NCI-H146 (cell line): ENCODE measurements at places on chromosomes 4 and X.

GRCh38 chr4:114383721-114384120 is 214.9 kb upstream of the UGT8 start:
- no peak for DNase-seq

GRCh38 chr4:169975131-169975837 is 50.9 kb downstream of the MFAP3L start:
- no peak for DNase-seq

DNA sequence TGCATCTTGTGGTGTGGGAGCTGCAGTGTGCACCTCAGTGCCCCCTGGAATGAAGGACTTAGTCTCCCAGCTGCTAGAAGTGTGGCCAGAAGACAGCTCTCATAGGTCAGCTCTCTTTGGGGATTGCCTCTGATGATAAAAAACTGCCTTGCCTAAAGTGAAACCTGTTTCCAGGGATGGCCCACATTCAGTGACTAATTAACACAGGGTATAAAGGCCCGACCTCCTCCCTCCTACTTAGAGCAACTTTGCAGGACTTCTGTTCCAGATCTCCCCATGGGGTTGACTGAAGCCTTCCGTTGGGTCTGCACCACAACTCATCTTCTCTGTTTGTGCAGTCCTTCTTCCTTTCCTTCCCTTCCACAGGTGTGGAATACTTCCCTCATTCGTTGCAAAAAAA is 53.2 kb downstream of the SPINK2 start:
- DNase-seq, result no peak

DNA sequence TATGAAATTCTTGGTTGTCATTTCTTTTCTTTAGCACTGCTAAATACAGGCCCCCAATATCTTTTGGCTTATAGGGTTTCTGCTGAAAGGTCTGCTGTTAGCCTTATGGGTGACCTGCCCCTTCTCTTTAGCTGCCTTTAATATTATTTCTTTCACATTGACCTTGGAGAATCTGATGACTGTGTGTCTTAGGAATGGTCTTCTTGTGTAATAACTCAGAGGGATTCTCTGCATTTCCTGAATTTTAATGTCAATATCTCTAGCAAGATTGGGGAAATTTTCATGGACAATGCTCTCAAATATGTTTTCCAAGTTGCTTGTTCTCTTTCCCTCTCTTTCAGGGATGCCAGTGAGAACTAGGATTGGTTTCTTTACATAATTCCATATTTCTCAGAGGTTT is 292.4 kb downstream of the SLC7A11 start:
- DNase-seq, result no peak

GRCh38 chr4:147362938-147363337 is 118.0 kb upstream of the EDNRA start:
- no peak for DNase-seq

DNA sequence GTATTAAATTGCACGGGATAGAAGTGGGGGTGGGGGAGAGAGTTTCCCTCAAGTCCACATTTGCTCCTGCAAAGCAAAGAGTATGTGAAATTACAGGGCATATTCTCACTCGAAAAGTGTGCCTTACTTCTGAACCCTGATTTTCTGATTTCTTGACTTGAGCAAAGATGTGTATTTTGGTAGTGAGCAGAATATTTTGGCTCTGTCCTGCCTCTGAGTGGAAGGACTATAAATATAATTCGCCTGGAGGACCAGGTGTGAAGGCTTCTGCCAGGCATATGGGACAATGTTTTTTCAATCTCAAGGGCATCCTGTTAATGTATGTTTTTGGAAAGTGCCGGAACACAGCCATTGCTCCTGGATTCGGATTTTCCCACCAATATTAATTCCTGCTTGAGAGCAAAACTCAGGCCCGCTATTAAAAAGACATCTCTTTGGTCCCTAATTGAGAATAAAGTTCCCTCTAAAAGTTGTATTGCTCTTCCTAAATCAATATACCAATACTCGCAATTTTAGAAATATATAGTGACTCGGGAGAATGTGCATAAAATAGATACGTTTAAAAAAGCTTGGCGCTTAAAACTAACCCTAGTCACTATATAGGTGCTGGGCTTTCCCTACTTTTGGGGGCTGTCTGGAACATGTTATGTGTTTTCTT is 15.3 kb upstream of the PITX2 start:
- no peak for DNase-seq

DNA sequence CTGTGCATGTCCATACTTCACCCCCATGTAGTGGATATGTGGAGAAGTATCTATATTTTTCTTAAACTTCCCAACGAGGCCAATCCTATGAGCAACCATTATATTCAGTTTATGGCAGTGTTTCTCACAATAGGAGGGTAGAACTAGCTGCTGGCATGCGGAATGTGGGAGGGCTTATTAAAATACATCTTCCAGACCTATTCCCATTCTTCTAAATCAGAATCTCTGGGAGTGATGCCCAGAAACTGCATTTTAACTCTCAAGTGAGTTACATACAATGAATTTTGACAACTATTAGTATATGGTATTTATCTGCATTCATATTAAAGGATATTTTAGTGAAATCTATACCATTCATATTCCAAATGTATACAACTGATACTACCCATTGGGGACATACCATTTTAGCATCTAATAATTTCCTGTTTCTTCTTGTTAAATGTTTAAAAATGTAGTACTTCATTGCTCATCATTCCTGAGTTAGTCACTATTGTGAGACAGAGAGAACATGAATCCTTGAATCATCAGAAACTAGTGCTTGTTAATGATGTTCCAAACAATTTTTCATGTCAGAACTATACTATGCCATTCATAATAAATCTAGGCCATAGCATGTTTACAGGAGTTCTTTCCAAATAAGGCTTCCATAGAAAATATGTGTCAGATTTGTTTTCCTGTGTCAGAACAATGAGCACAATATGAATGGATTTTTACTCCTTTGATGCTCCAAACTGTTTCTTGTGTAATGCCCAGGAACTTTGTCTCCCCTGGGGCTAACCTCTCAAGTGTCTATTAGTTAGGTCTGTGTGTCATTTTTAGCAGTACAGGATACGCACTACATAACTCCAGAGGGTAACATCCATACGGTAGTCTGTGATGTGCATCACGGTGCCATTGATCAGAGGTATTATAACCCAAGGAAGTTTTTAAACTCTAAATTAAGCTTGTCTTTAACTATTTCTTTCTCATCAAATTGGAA is 198.8 kb upstream of the BMP3 start:
- no peak for DNase-seq

DNA sequence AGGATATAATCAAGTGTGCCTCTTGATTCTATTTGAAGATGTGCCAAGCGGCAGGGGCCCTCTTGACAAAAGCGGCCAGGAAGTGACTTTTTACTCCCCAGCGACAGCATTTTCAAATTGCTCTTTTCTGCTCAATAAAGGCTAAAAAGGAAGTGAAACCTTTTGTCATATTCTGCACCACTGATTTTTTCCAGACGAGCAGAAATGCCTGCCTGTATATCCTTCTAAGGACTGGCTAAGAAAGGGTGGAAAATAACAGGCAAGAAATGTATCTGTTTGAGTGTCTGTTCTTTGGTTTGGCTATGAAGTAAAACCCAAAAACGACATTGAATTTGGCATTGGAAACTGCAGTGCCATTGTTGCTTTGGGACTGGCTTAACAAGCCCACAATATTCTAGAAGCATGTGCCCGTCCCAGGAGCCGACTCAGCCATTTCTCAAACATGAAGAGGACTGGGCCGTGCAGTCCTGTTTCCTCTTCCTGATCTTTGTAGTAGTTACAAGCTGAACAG is 25.4 kb downstream of the TMSB4X start:
- DNase-seq, result no peak

GRCh38 chr4:185709802-185710486 is 102.0 kb downstream of the SORBS2 start:
- no peak for DNase-seq

- no peak for DNase-seq
Observed at GRCh38 chr4:53195815-53196661, 169.8 kb downstream of the SCFD2 start.

GRCh38 chr4:154911097-154911496 is 130.0 kb downstream of the RBM46 start:
- no peak for DNase-seq

DNA sequence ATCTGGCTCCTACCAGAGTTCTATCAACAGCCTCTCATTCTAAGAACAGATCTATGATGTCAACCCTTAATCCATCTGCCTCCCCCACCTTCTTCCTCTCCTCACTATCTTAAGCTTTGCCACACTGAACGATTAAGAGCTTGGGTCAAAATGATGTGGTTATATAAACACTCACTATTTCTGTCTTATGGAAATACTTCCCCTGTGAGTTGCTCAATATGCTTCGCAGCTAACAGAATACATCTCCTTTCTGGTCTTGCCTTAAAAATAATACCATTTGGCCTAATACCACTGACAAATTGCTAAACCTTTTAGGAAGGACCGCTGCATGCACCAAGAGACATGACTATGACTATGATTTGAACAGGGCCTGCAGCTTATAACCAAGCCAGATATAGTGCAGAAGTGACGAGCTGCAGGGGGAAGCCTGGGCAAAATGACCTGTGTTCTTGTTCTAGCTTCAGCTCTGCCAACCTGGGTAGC is 130.9 kb downstream of the RNF150 start:
- no peak for DNase-seq

GRCh38 chrX:78123190-78123589 is 16.3 kb downstream of the TAF9B start:
- DNase-seq, result no peak

DNA sequence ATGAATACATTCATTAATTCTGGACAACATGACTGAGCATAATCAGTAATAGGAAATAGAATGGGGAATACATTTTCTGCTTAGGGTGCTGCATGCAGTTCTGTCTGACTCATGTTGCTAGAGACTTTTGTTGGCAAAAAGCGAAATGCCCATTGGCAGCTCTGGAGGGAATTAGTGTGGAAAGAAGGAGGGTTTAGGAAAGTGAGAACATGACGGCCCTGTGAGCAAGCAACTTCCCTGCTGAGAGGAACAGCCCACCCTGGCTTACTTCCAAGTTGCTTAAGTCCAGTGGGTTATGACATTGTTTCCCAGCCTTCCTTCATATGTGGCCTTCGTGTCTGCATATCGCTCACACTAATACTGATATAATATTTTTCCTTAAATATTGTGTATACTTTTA is 13.8 kb downstream of the MAD2L1 start:
- no peak for DNase-seq

DNA sequence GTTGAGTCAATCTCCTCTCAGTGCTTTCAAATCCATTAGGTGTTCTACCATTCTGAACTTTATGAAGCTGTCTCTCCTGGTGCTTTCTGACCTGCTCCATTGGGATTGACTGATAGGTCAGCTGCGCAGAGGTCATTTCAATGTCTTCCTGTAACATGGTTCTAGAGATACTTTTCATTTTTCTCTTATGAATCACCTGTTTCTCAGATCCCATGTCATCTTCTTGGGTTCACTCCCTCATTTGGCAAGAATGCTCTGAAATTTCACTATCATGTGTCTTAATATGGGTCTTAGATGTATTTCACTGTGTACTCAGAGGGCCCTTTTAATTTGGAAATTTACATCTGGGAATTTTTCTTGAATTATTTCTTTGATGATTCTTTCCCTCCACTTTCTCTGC is 13.8 kb upstream of the PGM2 start:
- DNase-seq, result no peak

DNA sequence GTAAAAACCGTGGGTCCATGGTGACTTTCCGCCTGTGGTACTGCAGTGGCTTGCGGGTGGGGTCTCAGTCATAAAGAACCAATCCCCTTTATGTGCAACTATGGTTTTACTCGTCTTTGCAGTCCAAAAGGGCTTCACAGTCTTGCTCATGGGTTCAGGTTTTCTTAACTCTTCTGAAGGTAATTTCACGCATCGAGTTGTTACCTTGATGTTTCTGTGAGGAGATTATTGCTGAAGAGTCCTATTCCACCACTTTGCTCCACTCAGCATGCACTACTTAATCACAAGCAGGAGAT is 41.5 kb downstream of the F8 start:
- no peak for DNase-seq

DNA sequence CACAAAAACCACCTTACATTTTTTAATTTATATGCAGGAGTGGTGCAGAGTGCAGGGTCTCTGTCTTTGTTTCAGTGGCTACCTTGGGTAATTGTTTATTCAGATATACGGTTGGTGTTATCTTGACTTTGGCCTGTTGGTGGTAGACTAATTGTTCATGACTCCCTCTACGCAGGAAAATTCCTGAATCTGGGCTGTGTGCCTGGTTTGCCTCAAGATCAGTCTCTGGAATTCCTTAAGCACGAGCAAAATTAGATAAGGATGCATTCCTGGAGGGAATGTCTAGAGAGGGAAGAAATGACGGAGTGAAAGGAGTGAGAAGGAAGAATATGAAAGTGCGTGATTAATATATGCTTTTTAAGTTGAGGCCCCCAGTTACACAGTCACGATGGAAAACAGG is 576.9 kb upstream of the PCDH10 start:
- no peak for DNase-seq

- DNase-seq, result no peak
Observed at GRCh38 chrX:42237956-42238355, 314.6 kb upstream of the CASK start.

DNA sequence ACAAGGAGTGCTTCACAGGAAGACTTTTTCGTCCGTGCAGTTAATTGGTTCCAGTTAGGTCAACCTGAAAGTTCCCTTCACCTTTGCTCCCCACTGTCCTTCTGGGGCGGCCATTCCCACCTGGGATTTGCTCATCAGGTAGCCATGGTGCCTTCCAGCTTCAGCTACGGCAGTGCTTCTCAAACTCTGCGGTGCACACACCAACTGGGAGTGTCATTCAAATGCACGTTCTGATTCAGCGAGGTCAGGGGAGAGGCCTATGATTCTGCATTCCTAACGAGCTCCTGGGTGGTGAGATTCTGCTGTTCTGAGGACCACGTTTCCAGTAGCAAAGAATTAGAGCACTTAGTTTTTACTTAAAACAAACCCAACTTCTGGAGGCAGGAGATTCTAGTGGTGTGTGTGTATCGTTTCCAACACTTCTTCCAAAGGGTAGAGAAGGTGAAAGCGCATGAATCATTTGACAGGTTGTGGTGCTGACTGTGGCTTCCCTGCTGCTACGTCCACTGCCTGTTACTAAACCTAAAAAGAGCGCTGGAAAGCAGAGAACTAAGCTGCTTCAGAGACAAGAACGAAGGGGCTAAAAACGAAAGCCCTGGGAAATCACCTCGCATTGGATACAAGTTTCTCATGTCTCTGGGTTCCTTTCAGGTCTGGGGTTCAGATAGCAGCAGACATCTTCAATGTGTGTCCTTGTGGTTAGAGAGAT is 4.7 kb upstream of the HELT start:
- DNase-seq, result no peak

GRCh38 chr4:16846540-16847117 is 51.8 kb downstream of the LDB2 start:
- no peak for DNase-seq

- no peak for DNase-seq
Observed at GRCh38 chr4:120544838-120545237, 377.7 kb downstream of the PRDM5 start.

GRCh38 chrX:3166670-3167455 is 125.6 kb downstream of the ARSF start:
- no peak for DNase-seq

DNA sequence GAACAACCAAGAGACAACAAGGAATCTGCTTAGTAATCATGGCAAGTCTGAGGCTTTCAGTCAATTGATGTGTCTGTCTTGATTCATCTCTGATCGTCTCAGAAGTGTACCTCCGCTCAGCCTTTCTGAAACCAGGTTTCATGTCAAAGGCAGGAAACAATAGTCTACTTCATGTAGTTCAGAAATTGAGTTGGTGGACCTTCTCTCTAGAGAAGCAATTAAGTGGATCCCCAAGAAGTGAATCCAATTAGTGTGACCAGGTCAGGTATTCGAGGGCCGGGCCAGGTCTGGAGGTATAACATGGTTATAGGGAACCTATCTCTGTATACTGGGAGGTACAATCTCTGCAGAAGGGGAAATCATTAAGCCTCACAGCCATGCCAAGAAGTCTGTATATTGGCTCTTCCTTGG is 32.0 kb downstream of the DAPP1 start:
- no peak for DNase-seq
